ENCODE measurements at places on chromosomes 5 and 9.
A peak's percentile ranks its signal among the peaks of the same experiment; 100 is the strongest.

- no peak for DNase-seq
Measured at GRCh38 chr5:3325201-3325971, 270.2 kb upstream of the IRX1 start.

GRCh38 chr5:147645197-147645596 is 135.3 kb upstream of the DPYSL3 start:
- no peak for DNase-seq

DNA sequence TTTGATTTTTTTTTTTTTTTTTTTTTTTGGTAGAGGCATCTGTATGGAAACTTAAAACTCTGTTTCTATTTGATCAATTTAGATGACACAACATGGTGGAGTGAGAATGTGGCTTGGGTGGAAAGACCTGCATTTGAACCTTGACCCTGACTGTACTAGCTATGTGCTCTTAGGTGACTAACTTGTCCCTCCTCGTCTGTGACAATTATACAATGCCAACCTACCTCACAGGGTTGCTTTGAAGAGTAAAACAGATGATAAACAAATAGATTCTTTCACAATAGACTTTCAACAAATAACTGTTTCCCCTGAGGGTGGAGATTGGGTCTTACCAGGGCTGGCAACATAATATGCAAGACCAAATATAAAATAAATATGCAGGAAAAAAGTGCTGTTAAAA is 109.3 kb downstream of the CRB2 start:
- DNase-seq = no peak

GRCh38 chr5:144468571-144468970 is 297.9 kb downstream of the KCTD16 start:
- no peak for DNase-seq

DNA sequence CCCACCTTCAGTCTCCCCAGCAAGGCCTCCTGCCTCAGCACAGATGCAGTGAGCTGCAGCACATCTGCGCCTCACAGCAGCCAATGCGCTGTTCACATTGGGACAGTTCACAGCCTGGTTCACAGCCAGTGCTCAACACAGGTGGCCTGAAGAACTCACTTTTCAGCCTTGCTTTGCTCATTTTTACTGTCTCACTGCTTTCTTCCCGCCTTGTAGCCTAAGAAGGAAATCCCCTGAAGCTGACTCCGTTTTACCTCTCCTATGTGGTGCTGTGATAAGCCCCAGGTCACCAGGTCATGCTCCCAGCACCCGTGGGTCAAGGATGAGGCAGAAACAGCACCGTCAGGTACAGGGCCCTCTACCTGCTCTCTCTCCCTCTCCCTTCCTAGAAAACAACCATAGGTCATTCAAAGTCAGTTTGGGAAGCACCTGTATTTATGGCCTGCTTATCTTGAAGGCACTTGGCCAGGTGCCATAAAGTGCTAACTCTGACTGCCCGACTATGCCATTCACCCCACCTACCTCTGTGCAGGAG is 1.1 kb downstream of the GCNT4 start:
- DNase-seq = no peak

DNA sequence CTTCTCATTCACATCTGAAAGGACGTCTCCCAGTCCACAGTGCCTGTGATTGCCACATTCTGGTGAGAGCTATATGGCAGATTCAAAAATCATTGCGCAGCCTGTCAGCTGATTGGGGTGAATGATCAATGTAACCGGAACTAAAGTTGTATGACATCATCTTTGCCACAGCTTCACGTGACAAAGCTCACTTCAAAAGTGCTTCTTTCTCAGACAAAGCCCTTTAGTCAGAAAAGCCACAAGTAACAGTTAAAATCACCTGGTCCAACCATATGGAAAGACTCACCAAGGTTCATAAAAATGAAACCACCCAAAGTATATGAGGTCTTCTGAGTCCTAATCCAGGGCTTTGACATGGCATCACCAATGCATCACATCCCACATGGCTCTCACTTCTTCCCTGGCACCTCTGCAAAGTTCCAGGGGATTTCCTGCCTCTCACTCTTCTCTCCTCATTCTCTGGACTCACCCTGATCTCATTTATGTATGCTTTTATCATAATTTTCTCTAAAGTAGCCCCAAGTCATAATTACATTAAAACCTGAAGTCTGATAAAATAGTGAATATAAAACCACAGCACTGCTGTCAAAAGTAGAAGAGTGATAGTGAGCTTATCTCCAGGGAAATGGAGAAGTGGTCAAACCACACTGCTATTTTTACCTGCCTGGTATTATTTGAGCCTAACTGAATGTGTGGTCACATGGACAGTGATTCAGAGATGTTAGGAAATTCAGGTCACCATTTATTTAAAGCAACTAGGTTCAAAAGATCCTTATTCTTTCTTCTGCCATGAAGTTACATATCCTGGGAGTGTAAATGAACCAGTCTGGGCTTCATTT is 193.1 kb upstream of the PTGER4 start:
- peak; percentile 36 for DNase-seq

DNA sequence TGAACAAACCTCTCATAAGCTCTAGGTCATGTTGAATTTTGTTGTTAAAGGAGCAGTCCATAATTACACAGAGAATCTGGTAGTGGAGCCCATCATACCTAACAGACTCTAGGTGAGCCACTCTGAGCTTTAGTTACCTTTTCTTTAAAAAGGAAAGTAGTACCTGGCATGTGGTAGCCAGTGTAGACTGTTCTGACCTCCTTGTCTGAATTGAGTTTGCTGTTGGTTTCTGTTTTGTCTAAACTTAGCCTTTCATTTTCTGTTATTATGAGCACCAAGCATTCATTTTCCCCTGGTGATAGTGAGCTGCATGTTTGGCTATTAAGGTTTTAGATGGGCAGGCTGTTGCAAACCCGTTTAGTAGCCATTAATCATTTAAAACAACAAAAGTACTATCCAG is 112.2 kb downstream of the MAST4 start:
- DNase-seq = no peak
